MV-4-11 (cell line): ENCODE measurements at places on chromosomes 16 and 17.

DNA sequence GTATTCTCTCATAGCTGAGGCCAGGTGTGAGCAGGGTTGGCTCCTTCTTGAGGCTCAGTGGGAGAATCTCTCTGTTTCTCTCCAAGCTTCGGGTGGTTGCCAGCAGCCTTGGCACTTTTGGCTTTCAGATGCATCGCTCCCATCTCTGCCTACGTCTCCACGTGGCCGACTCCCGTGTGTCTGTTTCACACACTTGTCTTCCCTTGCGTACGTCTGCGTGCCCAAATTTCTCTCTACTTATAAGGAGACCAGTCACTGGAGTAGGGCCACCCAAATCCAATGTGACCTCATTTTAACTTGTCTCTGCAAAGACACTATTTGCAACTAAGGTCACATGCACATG is 14.7 kb downstream of the OSBPL7 start:
- DNase-seq, result no peak

DNA sequence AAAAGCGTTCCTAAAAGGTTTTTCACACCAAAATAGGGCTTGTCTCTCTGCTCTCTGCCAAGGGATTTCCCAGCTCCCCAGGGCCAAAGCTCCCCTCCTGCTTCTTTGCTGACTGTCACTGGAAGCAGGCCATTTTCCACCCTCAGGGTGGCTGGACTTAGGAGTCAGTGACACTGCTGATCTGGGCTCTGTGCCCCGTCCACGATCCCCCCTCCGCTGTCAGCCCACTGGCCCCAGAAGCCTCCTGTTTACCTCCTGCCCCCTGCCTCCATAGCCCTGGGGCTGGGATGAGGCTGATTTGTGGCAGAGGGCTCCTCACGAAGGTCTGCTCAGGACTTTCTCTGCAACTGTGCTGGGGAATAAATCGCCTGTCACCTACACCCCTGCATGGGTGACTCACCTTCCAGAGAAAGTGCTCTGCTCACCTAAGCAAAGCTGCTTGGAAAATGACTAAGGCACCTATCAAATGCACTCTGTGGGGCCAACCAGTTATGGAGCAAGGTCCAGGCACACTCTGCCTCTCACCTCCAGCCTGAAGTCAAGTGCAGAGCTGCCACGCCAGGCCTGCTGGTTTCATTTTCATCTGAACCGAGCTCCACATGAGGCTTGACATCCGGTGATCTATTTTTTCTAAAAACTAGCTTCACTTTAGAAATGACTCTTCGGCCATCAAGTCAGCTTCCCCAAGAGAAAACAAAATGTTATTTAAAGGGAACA is 4.9 kb downstream of the MAP3K14 start:
- peak; percentile 63 for DNase-seq

DNA sequence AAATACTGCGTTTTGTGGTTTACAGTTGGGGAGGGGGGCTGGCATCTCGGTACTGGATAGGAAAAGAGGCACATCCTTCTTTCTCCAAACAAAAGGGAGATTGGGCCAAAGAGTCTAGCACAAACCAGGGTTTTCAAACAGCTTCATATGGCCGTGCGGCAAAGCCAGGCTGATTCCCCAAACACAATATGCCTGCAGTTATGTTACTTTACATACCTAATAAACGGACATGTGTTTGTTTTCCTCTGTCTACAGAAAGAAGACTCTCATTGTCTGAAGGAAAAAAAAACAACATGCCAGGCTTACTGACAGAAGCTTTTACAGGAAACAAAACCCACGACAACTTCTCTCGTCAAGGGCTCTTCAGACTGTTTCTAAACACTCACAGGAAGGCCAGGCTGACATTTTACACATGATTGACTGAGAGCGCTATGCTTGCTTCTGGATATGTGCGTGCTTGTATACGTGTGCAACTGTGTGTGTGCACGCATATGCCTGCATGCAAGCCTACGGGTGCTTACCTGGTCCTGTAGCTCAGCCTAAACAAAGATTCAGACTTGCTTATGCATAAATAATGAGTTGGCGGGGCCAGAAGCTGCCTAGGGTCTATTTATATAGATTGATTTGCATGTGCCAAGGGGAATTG is 461.0 kb upstream of the C16orf82 start:
- no peak for DNase-seq

GRCh38 chr16:70267516-70267915 is 15.8 kb upstream of the EXOSC6 start:
- peak; percentile 28 for DNase-seq

GRCh38 chr17:31697838-31698237 is 161.2 kb downstream of the COPRS start:
- no peak for DNase-seq

GRCh38 chr16:66903544-66904427 is 14.9 kb downstream of the CDH16 start:
- no peak for DNase-seq

GRCh38 chr17:58289869-58290268 is 9.1 kb upstream of the MPO start:
- no peak for DNase-seq

GRCh38 chr17:47741109-47741792 is 8.2 kb downstream of the TBX21 start:
- no peak for DNase-seq

DNA sequence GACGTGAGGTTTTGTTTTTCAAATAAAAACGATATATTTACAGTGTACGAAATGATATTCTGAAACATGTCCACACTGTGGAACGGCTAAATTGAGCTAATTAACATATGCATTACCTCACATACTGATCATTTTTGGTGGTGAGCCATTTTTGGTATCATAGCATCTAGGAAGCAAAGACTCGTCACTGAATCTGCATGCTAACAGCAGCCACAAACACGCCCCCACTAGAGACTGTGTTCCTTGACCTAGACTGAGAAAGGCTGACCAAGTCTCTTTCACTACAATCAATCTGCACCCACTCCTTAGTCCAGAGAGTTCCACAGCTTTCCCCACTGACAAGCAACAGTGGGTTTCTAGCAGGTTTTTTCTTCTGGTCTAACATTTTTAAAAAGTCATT is 29.5 kb downstream of the NPLOC4 start:
- no peak for DNase-seq

GRCh38 chr17:51045621-51046020 is 75.0 kb downstream of the SPAG9 start:
- DNase-seq, result no peak

- DNase-seq, result peak; percentile 65
Measured at GRCh38 chr17:60577147-60577915, 22.7 kb upstream of the PPM1D start.
